NCI-H1417 (cell line): ENCODE measurements at places on chromosomes 12 and 14.

GRCh38 chr12:129868575-129868974 is 35.2 kb downstream of the TMEM132D start:
- DNase-seq = no peak

- DNase-seq = peak; percentile 47
Measured at GRCh38 chr14:94748667-94749347, 21.1 kb downstream of the GSC start.

- no peak for DNase-seq
Measured at GRCh38 chr12:114655934-114656749, 27.8 kb downstream of the TBX3 start.

- peak; percentile 87 for DNase-seq
Measured at GRCh38 chr14:105019861-105020814, 745 bp downstream of the CDCA4 start.

DNA sequence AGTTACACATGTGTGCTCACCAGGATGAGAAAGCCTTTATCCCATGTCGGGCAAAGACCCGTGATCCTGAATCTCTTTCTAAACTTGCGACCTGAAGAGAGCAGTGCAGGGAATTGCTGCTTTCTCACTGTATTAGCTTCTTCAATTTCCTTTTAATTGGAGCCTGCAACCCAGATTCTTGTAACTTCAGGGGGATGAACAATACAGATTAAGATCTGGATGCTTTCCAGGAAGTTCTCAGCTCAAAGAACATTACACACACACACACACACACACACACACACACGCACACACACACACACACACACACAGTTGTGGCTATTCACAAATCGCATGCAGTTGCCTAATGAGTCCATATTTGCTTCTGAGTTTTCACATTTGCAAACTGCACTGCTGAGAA is 268.3 kb downstream of the NPAS3 start:
- DNase-seq = no peak

DNA sequence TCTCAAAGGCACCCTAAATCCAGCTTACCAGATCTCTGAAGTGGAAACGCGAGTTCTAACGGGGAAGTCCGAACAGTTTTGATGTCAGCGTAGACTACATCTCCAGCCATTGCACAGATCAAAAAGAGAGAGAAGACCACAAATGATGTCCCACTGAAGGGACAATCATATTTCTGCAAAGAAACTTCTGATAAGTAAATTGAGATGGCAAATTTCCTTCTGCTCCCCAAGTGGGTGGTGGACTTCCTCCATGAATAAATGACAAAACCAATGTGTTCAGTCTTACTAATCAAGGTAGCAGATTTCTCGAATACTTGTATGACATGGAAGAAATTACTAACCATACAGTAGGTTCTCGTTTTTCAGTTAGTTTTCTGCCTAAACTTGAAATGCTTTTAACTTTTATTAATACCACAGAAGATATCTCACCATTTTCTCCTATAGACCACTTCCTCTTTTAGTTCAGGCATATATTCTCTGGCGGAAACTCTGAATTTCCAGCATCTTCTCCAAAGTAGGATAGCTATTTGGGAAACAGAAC is at the start of gene CLECL1:
TSS of gene CLECL1 (minus strand) at position 177 of the 541 bp plus-strand sequence.
- no peak for DNase-seq

DNA sequence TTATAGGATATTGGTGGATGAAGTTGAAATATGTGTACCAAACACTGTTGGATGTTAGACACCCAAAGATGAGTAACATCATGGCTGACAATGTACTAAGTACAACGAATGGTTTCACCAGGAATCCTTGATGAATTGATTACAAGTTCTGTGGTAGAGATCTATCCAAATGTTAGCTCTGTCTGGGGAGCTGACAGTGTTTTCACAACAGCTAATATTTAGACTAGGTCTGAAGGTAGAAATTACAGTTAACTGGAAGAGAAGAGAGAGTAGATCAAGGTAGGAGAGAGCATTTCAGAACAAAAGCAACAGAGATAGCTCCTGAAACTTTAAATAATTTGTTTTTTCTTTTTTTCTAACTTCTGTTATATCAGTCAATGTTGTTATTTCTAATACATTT is 44.9 kb downstream of the DERA start:
- no peak for DNase-seq

DNA sequence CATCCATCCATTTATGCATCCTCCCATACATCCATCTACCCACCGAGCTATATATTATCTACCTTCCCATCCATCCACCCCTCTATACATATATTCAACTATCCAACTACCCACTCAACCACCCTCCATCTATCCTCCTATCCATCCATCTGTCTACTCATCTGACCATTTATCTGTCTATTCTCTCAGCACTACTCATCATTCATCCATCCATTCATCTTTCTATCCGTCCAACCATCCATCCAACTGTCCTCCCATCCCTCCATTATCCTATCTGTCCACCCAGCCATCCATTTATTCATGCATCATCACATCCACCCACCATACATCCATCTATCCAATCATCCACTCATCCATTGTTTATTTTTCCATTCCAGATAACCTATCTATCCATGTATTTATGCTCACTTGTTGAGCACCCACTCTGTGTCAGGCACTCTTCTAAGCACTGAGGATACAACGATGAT is 11.5 kb downstream of the ASB2 start:
- DNase-seq = no peak

DNA sequence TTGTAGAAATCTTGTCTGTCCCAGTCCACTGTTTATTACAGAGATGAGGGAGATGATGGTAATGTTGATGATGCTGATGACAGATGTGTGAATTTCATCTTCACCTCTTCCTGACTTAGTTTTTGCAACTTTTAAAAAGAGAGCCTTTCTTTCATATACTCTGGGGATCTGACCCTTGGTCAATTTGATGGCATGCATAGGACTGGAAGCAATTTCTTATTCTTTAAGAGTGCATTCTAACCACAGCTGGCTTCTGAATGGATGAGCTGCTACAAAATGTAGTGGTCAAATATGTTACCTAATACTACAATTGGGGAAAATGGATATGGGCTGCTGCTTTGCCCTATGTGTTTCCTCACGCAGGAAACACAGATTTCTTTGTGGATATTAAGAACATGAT is 80.8 kb downstream of the MYRFL start:
- no peak for DNase-seq

DNA sequence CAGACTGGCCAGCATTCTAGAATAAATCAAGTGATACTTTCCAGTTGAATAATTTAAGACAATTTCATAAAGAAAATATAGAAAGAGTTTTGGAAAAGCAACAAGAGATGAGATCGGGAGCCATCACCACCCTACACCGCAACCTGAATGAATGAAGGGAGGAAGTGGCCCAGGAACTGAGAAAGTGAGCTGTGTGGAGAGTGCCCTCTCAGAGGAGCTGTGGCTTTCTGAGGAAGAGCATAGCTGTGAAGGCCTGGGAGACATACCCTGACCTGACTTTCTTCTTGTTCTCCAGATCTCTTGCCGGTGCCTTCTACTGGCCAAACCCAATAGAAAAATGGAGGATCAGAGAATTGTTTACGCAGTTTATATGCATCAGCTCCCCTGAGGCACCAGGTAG is 79.3 kb upstream of the TSPAN8 start:
- DNase-seq = no peak

- peak; percentile 23 for DNase-seq
Measured at GRCh38 chr14:102760496-102761193, 16.6 kb upstream of the TRAF3 start.

GRCh38 chr14:98244966-98245569 is 1026.9 kb downstream of the BCL11B start:
- no peak for DNase-seq

DNA sequence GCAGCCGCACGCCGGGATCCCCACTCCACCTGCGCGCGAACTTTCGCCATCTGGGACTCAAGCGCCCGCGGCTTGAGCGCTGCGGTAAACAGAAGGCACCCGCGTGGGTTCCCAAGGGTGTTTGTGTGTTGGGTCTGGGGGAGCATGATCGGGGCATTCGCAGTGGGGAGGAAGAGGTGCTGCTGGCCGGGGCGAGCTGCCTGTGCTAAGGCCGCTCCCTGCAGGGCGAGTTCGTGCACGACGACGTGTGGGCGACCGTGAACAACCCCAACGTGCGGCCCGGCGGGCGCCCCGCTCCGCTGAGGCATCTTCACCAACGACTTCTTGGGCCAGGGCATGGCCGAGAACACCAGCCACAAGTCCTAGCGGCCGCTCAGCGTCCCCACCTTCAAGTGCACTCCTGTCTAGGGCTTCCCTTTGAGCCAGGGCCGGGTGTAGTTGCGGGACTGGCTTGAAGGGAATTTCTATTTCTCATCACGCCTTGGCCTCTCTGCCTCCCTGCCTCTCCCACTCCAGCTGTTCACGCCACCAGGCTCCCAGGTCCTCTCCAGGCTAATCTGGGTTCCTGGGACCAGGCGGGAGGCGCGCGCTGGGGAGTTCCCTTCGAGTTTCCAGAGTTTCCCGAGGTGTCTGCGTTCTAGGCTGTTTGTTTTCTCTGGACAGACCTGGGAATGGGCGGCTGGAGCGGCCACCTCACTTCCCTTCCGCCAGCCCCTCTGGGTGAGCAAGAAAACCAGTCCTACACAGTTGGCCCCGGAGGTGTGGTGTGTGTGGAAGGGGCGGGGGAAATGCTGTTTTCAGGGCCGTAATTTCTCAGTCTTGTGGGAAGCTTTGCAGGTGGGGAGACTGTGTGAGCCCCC is 417.8 kb upstream of the TMTC1 start:
- no peak for DNase-seq

DNA sequence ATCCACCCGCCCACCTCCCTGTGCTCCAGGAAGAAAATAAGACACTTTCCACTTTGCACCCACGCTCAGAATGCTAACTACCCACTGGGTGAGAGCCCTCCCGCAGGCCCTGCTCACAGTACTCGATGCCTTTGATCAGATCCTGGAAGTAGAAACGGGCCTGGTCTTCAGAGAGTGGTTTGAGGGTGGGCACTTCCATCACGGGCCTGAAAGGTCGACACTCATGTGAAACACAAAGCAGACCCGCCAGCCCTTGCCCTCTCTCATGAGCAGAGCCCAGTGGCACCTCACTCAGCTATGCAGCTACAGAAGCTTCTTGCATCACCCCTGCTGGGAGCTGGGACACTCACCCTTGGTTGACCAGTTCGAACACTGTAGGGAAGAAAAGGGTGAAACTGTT is 41.1 kb downstream of the CAMKK2 start:
- peak; percentile 22 for DNase-seq

- DNase-seq = no peak
Measured at GRCh38 chr12:96295532-96296160, 101.5 kb downstream of the ELK3 start.

DNA sequence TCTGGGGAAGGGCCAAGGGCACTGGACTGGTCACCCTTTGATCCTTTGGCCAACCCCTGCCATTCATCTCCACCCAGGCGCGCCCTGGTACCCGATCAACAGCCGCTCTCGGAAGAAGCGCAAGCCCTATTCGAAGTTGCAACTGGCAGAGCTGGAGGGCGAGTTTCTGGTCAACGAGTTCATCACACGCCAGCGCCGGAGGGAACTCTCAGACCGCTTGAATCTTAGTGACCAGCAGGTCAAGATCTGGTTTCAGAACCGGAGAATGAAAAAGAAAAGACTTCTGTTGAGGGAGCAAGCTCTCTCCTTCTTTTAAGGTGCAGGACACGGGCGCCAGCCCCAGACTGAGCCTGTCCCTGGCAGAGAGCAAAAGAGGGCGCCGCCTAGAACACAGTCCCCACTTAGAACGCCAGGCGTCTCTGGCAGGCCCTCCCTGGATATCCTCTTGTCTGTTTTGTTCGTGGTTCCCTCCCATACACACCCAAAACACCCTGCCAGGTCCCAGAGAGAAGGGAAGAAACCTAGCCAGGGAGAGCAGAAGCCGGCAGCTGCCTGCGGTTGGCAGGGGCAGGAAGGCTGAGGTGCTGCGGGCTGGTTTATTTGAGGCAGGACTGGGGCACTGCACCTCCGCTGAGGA is 1.7 kb downstream of the HOXC12 start:
- no peak for DNase-seq

DNA sequence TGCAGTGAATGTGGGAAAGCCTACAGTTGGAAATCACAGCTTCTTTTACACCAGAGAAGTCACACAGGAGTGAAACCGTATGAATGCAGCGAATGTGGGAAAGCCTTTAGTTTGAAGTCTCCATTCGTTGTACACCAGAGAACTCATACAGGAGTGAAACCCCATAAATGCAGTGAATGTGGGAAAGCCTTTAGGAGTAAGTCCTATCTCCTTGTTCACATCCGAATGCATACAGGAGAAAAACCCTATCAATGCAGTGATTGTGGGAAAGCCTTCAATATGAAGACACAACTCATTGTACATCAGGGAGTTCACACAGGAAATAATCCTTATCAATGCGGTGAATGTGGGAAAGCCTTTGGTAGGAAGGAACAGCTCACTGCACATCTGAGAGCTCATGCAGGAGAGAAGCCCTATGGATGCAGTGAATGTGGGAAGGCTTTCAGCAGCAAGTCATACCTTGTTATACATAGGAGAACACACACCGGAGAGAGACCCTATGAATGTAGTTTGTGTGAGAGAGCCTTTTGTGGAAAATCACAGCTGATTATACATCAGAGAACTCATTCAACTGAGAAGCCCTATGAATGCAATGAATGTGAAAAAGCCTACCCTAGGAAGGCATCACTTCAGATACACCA is 24.6 kb downstream of the ZNF26 start:
- no peak for DNase-seq
